ENCODE measurements at places on chromosomes 11 and 22.
A peak's percentile ranks its signal among the peaks of the same experiment; 100 is the strongest.

- peak; percentile 82 for DNase-seq
Measured at GRCh38 chr11:3642071-3642951, 519 bp upstream of the ART5 start.

- no peak for DNase-seq
Measured at GRCh38 chr11:1263010-1263409, 40.1 kb downstream of the MUC5B start.

- DNase-seq: no peak
Measured at GRCh38 chr11:3669742-3670183, 1.4 kb downstream of the CHRNA10 start.

GRCh38 chr11:406796-407650 is 7.8 kb downstream of the SIGIRR start:
- peak; percentile 91 for DNase-seq

- DNase-seq: no peak
Measured at GRCh38 chr22:49883294-49883640, 29.6 kb downstream of the ZBED4 start.

DNA sequence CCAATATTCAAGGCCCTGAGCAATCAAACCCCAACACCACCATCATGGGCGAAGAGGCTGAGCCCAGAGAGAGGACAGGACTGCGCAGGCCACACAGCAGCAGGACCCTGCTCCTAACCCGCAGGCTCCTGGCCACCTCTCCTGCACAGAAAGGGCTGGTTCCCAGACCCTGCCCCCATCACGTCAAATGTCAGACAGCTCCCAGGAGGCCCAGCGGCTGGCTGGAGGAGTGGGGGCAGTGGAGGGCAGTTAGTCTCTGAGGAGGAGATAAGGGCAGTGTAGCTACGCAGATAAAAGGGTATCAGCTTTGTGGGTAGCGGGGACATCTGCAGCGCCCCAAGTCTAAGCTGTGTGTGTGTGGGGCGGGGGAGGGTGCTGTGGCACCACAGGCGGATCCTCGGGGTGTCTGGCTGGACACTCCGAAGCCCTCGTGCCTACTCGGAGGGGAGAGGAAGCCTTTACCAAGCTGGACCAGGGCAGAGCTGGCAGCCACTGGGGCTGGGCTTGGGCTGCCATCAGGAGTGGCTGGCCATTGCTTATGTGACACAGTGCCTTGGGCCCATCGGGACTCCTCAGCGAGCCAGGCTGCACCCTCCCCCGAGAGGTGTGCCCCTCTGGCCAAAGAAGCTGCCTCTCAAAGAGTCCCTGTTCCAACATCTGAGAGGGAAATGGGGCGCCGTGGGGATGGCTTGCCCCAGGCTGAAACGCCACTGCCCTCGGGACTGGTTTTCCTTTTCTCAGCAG is 21.5 kb downstream of the FADS3 start:
- DNase-seq: no peak

GRCh38 chr11:64891215-64891848 is 12.9 kb upstream of the EHD1 start:
- no peak for DNase-seq

GRCh38 chr22:42863349-42863961 is 6.4 kb upstream of the ARFGAP3 start:
- DNase-seq: peak; percentile 93

DNA sequence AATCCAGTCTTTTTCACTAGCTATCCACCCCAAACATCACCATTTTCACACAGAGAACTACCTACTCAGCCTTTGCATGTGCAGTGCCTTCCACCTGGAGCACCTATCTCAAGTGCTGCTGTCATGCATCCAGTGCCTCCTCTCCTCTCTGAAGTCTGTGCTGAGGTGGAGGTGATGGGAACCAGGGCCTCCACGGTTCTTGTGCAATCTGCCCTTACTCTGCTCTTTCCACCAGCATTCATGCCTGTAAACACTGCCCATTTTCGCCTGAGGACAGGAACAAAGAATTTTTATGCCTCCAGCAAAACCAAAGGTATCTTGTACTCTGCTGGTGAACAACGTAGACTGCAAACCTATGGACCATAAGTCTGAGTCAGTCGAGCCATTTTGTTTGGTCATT is 27.0 kb downstream of the PITPNB start:
- no peak for DNase-seq

DNA sequence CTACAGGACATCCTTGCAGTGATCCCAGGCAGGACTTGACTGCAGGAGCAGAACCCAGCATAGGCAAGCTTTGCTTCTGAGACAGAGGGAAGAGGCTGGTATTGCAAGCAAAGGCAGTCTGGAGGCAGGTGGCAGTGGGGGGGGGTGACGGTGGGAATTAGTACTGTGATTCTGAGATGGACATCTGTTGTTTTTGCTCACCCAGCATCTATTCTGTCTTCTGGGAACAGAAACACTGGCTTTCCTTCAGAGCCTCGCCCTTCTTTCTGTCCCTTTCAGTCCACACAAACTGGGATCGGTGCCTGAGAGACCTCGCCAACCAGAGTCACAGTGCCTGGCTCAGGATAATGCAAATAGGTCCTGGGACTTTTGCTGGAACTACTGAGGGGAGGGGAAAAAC is 31.2 kb upstream of the RASL10A start:
- no peak for DNase-seq

DNA sequence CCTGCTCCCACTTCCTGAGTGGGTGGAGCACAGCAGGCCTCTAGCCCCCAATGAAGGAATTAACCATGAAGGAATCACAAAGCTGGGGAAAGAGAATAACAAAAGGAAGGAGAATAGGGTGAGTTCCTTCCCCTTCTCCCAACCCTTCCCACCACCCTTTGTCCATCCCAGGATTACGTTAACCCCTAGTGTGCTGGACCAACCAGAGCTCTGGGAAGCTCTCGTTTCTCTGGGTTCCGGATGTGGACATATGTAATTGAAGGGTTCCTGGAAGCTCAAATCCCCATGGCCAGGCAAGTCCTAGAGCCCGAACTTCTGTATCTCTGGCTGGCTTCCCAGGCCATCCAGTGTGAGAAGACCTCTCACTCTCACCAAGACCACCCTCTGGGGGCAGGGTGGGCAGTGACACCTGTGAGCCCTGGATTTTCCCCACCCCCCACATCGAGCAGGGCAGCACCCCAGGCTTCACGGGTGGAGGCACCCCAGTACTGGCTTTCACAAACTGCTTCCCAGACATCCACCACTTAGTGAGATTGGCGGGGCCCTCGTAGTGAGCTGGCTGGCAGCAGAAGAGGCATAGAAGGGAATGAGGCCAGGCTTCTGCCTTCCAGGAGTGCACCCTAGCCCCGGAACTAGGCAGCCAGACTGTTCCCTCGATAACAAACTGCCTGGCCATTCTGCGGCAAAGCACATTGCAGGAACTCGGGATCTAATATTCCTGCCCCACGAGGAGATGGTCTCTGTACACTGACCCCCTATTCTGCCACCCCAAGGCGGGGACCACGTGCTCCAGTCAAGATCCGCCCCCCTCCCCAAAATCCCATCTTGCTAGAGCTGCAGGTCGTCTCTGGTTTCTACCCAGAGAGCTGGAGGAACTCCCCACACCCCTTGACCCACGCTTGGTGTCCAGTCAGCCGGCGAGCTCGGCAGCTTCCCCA is 2.1 kb downstream of the NECTIN1 start:
- DNase-seq: no peak

- DNase-seq: peak; percentile 68
Measured at GRCh38 chr11:134950692-134951304, 538.8 kb upstream of the B3GAT1 start.

DNA sequence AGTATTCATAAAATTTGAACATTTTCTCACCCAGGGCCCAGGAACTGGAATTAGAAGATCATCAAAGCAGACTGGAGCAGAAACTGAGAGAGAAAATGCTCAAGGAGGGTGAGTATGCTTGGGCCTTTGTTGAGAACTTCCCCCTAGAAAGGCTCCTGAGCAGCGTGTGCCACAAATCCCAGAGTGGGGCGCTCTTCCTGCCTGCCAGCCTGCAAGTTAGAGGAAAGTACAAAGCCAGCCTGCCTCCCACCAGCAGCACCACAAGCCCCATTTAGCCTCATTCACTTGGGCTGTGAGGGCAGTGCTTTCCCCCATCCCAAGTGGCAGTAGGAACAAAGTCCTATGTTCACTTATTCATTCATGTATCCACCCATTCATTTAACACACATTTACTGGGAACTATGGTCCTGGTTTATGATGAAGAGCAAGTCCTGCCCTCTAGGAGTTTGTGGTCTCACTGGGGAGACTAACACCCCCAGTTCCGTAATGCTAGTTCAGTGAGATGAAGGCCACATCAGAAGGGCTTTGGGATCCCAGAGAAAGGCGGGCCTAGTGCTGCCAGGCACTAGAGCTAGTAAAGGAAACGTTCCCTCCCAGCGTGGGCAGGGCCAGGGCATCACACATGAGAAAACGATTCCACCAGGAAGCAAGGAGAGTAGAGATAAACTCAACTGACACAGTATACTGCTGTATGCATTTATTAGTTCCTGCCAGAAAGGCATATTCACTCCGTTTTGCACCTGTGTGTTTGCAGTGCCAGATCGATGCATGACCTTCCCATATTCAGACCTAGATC is 22.4 kb upstream of the PARVA start:
- DNase-seq: no peak

- no peak for DNase-seq
Measured at GRCh38 chr11:70569618-70569890, 171.2 kb downstream of the CTTN start.

- no peak for DNase-seq
Measured at GRCh38 chr22:43798492-43798891, 13.6 kb downstream of the EFCAB6 start.

DNA sequence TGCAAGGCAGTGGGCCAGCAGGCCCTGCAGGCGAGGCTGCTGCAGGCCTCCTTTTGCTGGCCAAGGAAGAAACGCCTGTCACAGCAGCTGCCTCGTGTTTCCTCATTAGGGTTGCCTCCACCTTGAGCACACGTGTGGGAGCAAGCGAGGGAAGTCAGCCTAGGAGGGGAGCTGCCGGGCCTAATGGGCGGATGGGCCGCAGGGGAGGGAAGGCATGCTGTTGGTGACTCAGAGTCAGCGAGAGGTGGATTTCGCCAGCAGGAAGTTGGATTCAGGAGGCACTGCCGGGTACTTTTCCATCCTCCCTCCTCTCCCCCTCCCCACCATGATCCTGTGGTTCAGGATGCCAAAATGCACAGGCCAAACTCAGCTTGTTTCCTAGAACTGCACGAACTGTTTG is 498.7 kb downstream of the METTL15 start:
- peak; percentile 66 for DNase-seq

GRCh38 chr22:39316440-39317083 is 2.9 kb downstream of the RPL3 start:
- DNase-seq: peak; percentile 92

DNA sequence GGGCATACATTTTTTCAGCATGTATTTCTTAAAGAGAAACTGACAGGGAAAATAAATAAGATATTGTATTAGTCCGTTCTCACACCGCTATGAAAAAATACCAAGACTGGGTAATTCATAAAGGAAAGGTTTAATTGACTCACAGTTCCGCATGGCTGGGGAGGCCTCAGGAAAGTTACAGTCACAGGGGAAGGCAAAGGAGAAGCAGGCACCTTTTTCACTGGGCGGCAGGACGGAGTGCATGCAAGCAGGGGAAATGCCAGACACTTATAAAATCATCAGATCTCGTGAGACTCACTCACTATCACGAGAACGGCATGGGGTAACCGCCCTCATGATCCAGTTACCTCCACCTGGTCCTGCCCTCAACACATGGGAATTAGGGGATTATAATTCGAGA is 44.2 kb downstream of the PPFIA1 start:
- DNase-seq: no peak

DNA sequence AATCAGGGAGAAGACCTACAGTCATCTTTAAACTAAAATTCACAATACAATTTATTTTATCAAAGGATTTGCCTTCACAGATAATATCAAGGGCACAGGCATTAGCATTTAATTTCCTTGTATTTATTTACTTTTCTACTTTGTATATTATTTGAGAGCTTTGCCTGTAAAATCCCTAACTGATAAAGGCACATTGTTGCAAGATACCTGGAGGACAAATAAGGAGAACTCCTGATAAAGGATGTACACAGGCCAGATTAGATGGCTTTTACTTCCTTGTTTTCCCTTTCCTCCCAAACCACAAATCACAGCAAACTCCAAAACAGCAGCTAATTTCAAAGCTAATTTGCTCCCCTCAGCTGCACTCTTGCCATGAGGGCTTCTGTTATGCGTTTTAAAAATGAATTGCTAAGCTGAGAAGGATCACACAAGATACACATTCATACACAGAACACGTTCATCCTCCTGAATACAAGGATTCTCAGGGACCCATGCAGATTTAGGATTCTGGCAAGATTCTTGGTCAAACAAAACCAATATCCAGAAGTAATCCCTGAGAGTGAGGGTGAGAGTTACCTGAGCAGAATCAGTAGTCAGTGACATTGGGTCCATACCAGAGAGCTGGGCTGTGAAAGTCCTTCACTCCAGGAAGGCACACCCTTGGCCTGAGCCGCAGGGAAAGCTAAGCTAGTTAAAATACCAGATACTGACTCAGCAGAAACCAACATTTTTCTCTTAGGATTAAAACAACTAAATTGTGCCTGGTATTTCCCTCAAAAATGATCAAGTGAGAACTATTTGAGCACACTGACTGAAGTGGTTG is 100.3 kb upstream of the CLPB start:
- DNase-seq: peak; percentile 35

DNA sequence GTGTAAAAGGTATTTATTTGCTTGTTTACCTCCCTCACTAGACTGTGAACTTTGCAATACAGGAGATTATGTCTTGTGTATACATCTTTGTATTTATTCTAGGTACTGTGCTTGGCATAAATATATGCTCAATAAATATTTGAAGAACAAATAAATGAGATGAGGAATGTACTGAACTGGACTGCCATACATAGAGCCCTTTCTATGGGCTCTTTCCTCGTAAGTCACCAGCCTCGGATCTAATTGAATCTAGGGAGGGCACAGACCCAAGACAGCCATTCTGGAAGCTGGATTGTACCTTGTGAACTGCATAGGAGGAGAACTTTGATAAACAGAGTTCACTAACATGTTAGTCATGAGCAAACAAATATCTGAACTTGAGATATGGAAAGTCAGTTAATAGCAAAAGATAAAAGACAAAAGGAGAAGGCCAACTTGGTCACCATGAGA is 503.9 kb downstream of the INSC start:
- DNase-seq: no peak

GRCh38 chr22:33126881-33127280 is 68.7 kb upstream of the SYN3 start:
- DNase-seq: no peak

- DNase-seq: peak; percentile 57
Measured at GRCh38 chr11:8040261-8040920, 40.6 kb upstream of the TUB start.

GRCh38 chr11:12356944-12357655 is 20.3 kb upstream of the PARVA start:
- DNase-seq: no peak

GRCh38 chr11:40223596-40224330 is 1235.7 kb downstream of the LRRC4C start:
- DNase-seq: no peak

GRCh38 chr22:48742556-48743343 is 1084.9 kb downstream of the BRD1 start:
- no peak for DNase-seq

- peak; percentile 50 for DNase-seq
Measured at GRCh38 chr11:80136991-80137390, 696.2 kb upstream of the TENM4 start.

GRCh38 chr11:11247576-11247975 is 105.5 kb downstream of the CSNK2A3 start:
- DNase-seq: no peak

- no peak for DNase-seq
Measured at GRCh38 chr11:69120096-69120875, 35.4 kb upstream of the SMIM38 start.

GRCh38 chr22:21902296-21903087 is 35.0 kb upstream of the MAPK1 start:
- no peak for DNase-seq
